ENCODE measurements at places on chromosomes 16 and 17.

DNA sequence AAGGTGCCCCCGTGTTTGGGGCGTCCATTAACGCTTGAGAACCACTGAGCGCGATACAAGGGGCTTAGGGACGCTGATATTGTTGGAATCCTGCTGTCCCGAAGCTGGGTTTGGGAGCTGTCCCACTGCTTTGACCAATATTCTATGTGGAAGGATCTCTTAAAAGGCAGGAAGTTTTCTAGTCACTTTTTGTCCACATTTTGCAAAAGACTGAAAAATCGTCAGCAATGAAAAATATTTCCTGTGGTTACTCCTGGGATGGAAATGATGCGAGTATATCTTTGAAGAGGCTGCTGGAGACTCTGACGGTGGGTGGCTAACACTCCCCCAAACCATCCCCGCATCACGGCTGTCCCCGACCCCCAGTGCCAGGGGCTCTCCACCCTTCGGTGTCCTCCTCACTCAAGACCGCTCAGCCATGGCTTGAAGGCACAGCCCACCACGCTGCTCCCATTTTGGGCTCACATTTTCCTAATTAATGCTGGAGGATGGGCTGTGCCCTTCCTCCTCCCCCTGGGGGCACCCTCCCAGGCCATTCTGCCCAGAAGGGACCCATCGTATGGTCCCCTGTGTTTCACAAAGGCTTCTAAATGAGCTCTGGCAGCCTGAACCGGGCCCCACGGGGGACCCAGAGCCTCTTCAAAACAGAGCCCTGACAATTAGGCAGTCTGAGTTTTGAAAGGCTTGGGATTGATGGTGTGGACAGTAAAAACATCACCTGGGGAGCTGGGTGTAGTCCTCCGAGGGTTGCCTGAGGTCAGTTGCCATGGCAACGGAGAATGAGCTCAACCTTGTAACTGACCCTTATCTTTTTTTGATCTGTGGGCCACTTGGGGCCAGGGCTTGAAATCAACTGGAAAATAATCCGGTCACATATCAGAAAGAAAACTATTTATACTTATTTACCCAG is 158.6 kb downstream of the C16orf78 start:
- no peak for DNase-seq

- no peak for DNase-seq
Observed at GRCh38 chr16:75787440-75787839, 61.1 kb upstream of the CPHXL start.

GRCh38 chr17:47850692-47851573 is at the start of gene SP6:
SP6 (minus strand) TSS chr17:47851163; CDS start chr17:47848429, 2,734 bp downstream.
- DNase-seq: peak; percentile 77

DNA sequence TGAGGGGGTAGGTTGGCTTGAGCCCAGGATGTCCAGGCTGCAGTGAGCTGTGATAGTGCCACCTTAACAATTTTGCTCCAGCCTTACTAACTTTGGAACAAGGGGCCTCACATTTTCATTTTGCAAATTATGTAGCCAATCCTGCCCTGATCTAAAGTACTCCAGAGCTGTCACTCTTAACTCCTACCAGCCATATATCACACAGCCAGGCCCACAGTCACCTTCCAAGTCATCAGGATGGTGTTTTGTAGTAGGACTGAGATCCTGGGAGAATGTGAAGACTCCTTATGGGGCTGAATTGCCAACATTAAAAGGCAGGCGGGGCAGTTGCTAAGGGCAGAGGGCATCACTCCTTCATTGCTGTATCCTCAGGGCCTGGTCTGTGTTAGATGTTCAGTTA is 243.0 kb downstream of the MRTFB start:
- no peak for DNase-seq

GRCh38 chr16:1781254-1781653 is 1.1 kb downstream of the SPSB3 start:
- peak; percentile 21 for DNase-seq

- no peak for DNase-seq
Observed at GRCh38 chr17:80529104-80529903, 15.3 kb upstream of the RPTOR start.

GRCh38 chr17:28057731-28058246 is 15.3 kb downstream of the NLK start:
- DNase-seq: no peak

- peak; percentile 80 for DNase-seq
Observed at GRCh38 chr16:70750893-70751467, 50.0 kb downstream of the VAC14 start.

GRCh38 chr17:65228734-65229620 is 91.8 kb downstream of the RGS9 start:
- DNase-seq: no peak

GRCh38 chr16:83305092-83305491 is 502.7 kb upstream of the HSBP1 start:
- DNase-seq: no peak

- peak; percentile 85 for DNase-seq
Observed at GRCh38 chr17:1629504-1630310, 1.1 kb upstream of the SLC43A2 start.

DNA sequence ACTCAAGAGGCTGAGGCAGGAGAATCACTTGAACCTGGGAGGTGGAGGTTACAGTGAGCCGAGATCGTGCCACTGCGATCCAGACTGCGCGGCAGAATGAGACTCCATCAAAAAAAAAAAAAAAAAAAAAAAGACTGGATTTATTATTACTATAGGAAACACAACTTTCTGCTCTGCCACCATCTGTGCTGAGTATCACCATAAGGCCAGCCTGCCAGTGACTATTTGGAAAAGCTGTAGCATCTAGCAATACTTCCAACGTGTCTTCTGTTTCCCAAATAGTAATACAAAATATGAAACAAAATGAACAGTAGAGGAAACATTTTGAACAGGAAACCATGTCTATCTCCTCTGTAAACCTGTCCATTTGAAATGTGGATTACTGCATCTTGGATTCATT is 43.6 kb upstream of the CRYM start:
- no peak for DNase-seq

GRCh38 chr17:58693208-58693607 is 806 bp downstream of the RAD51C start:
- DNase-seq: no peak

GRCh38 chr16:3920206-3920605 is 39.7 kb upstream of the CREBBP start:
- DNase-seq: no peak

DNA sequence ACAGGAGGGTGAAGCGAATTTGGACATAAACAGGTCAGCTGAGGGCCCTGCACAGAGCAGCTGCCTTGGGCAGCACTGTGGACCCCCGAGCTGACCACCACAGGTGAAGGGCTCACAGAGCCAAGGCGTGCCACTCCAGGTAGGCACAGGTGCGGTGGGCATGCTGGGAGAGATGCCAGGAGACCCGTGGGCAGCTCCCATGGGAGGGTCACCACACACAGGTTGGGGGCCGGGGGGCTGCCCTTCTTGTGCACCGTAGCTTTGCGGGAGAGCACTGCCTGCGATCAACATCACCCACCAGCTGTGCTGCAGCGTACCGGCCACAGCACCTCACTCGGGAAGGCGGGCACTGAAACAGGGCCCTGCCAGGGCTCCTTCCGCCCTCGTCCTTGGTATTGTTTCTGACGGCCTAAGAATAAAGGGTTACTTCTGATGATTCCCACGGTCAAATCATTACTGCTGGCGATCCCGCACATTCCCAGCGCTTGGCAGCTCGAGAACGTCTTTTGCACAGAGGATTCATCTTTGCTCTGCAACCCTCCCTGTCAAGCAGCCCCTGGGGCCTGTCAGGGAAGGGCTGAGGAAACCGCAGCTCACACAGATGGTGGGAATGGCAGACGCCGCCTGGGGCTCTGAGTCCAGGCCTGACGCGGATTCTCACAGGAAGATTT is 181.7 kb downstream of the BANP start:
- DNase-seq: no peak

DNA sequence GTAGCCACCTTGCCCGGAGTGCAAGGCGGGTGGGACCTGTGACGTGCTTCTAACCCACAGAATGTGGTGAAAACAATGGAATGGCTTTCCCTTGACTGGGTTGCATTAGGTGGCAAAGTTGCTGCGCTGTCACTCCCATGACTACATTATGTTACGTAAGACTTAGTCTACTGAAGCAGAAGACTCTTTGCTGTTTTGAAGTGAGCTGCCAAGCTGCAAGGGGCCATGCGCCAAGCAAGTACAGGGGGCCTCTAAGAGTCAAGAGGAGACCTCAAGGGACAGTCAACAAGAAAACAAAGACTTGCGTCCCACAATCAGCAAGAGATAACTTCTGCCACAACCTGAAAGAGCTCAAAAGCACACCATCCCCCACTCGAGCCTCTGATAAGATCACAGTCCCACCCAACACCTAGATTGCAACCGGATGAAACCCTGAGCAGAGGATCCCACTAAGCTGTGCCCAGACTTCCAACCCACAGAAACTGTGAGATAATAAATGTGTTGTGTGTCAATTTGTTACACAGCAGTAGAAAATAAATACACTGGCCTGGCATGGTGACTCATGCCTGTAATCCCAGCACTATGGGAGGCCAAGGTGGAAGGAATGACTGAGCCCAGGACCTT is 16.5 kb downstream of the ANKRD11 start:
- DNase-seq: no peak

GRCh38 chr17:81345228-81346089 is 49.8 kb upstream of the BAHCC1 start:
- peak; percentile 97 for DNase-seq

DNA sequence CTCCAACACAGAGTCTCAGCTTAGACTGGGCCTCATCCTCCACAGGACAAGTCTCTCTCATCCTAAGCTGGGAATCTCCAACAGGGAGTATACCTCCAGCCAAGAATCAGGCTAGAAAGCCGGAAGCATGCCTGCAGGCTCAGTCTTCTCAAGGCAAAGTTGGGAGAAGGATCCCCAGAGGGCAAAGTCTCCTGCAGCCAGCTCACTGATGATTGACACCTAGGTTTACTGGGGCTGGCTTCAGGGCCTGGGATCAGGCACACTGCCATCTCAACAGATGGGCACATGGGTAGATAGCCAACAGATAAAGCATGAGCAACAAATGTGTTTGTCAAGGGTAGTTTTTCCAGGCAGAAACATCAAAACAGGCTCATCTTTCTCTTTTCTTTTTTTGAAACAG is 56.1 kb upstream of the TOX3 start:
- DNase-seq: no peak

GRCh38 chr17:20114466-20114865 is 105.3 kb downstream of the SPECC1 start:
- DNase-seq: no peak

GRCh38 chr16:88780142-88781062 is 4.6 kb downstream of the PIEZO1 start:
- DNase-seq: no peak

GRCh38 chr17:49259663-49260010 is 29.1 kb upstream of the PHOSPHO1 start:
- peak; percentile 47 for DNase-seq

DNA sequence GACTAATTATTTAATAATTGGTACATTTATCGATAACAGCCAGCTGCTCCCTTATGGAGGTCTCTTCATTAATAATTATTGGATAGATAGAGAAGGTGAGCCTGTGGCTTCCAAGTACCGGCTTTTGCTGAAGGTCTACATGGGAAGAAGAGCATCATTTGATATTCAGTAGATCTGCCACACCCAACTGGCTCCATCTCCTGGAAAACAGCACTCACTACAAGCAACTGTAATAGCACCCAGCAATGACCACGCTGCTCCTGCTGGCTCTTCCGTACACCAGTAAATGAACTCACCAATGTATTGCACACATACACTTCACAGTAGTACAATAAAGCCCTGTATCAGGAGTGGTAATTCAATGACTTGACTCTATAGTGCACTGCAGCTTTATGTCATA is 19.5 kb downstream of the MARVELD3 start:
- DNase-seq: no peak

DNA sequence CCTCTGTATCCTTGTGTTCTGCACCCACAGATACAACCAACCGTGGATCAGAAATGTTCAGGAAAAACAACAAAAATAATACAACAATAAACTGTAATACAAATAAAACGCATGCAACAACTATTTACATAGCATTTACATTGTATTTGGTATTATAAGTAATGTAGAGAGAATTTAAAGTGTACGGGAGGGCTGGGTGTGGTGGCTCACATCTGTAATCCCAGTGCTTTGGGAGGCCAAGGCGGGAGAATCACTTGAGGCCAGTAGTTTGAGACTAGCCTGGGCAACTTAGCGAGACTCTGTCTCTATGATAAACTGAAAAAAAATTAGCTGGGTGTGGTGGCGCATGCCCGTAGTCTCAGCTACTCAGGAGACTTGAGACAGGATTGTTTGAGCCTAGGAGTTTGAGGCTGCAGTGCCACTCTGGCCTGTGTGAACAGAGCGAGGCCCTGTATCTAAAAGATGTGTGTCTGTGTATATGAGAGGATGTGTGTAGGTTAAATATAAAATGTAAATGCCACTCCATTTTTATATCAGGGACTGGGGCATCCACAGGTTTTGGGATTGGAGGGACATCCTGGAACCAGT is 13.3 kb downstream of the SEC14L1 start:
- DNase-seq: no peak

DNA sequence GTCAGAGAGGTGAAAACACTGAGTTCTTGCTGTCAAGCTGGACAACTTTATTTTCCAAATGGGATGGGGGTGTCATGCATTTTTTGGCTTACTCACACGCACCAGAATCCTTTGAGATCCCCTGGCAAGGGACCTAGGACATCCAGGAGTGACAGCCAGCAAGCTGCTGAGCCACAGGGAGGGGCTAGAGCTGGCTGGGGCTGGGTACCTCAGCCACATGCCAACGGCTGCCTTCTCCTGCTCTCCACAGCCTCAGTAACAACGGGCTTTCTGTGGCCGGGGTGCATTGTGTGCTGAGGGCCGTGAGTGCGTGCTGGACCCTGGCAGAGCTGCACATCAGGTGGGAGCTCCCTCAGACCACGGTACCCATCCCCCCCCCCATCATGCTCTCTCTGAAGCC is 47.6 kb downstream of the NLRC5 start:
- DNase-seq: no peak

DNA sequence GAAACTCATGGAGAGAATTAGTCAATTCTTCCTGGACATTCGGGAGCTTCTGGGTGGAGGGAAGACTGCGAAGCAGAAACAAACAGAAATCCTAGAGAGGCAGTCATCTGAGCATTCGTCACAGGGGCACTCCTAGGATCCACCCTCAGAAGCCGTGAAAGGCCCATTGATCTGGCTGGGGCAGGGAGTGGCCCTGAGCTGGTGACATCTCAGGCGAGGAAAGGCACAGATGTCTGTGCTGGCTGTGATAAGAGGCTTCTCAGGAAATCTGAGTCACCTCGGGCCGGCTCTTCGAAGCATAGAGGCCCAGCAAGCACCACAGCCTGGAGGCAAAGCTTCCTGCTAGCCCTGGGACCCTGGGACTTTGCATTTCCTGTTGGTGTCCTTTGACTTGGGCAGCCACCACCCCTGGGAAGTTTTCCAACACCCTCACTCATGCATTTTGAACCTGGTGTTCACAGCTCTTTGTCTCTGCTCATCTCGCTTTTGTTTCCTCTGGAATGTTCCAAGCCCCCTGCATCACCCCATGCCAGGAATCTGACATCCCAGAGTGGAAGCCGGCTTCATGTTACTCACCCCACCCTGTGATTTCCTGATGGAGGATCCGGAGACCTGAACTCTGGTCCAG is 23.3 kb upstream of the CDRT4 start:
- peak; percentile 86 for DNase-seq
